Esophagus muscularis mucosa (tissue), 4 donors: ENCODE measurements at places on chromosomes 7 and 10. TPM values are rescaled to one million over a fixed set of nuclear protein-coding genes. Genes with fewer than 3 reads are reported as not detected.

GRCh38 chr10:78427497-78428031 is 393.9 kb downstream of the RPS24 start:
- H3K4me3 ChIP-seq, result no peak overlapping the region
- peaks cover 10% of the 10 kb centered on the region for H3K4me1 ChIP-seq
- no peak overlapping the region for H3K27ac ChIP-seq
- no peaks in the 10 kb centered on the region for H3K27me3 ChIP-seq
- H3K36me3 ChIP-seq, result no peaks in the 10 kb centered on the region
- no peak for DNase-seq

The DKK1 gene
- 2.3 TPM for total RNA-seq

DNA sequence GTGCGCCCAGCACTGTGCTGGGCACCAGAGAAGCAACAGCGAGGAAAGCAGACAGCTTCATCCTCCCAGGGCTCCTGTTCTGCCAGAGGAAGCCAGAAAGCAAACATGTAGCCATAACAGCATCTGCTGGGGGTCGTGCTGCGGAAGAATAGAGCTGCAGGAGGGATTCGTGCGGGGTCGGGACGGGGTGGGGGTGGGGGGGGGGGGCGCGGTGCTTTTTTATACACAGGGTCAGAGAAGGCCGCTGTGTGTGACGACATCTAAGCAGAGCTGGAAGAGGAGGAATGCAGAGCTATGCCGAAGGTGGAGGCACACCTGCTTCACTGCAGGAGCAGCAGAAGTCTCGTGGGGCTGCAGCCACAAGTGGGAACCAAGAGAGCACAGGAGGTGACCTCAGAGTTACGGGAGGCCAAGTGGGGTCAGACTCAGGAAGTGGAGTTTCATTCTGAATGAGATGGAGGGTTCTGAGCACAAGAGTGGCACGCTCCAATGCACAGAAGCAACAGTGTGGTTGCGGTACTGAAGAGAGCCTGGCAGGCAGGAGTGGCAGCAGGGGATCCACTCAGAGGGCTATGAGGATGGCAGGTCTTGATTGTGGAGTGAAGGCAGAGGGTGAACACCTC is 11.1 kb downstream of the PKD1L1 start:
- H3K27me3 ChIP-seq, result no peaks in the 10 kb centered on the region
- H3K4me3 ChIP-seq, result no peak overlapping the region
- no peaks in the 10 kb centered on the region for H3K36me3 ChIP-seq
- no peak for DNase-seq
- H3K27ac ChIP-seq, result no peak overlapping the region

- H3K27ac ChIP-seq, result no peak overlapping the region
- DNase-seq, result no peak
- H3K4me1 ChIP-seq, result no peaks in the 10 kb centered on the region
- no peak overlapping the region for H3K4me3 ChIP-seq
- H3K27me3 ChIP-seq, result no peaks in the 10 kb centered on the region
- H3K36me3 ChIP-seq, result no peaks in the 10 kb centered on the region
Measured at GRCh38 chr10:69810097-69810496, 8.4 kb downstream of the COL13A1 start.

GRCh38 chr7:47034180-47034579 is 547.7 kb downstream of the TNS3 start:
- H3K27me3 ChIP-seq, result no peaks in the 10 kb centered on the region
- H3K4me3 ChIP-seq, result no peak overlapping the region
- no peak for DNase-seq
- H3K36me3 ChIP-seq, result no peaks in the 10 kb centered on the region

DNA sequence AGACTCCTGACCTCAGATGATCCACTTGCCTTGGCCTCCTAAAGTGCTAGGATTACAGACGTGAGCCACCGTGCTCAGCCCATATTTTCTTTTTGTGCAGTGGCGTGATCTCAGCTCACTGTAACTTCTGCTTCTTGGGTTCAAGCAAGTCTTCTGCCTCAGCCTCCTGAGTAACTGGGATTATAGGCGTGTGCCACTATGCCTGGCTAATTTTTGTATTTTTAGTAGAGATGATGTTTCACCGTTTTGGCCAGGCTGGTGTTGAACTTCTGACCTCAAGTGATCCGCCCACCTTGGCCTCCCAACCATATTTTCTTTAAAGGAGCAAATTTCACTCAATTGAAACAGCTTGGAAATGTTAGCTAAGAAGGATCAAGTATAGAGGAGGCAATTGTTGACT is 16.5 kb downstream of the GBF1 start:
- H3K27ac ChIP-seq, result no peak overlapping the region
- no peak for DNase-seq
- H3K27me3 ChIP-seq, result no peaks in the 10 kb centered on the region
- peaks cover 27% of the 10 kb centered on the region for H3K4me1 ChIP-seq

DNA sequence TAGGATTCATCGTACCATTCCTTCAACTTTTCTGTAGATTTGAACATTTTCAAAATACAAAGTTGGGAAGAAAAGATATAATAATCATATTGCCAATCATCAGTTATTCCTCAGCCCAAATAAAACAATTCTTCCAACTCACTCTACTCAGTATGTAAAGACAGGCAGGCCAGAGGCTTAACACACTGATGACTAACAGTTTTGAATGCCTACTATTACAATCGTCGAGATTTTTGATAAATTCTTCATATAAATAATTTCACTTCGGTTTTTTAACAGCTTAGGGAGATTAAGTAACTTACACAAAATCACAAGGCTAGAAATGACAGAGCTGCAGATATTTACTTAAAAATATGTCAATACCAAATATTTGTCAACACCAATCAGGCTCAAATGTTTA is 17.6 kb downstream of the CYTH3 start:
- H3K4me1 ChIP-seq, result peaks cover 79% of the 10 kb centered on the region
- DNase-seq, result no peak
- H3K36me3 ChIP-seq, result no peaks in the 10 kb centered on the region
- no peak overlapping the region for H3K4me3 ChIP-seq

The STAG3 gene
- total RNA-seq, result 0.50 TPM

- no peak overlapping the region for H3K27ac ChIP-seq
- H3K4me3 ChIP-seq, result no peak overlapping the region
- H3K36me3 ChIP-seq, result no peaks in the 10 kb centered on the region
- DNase-seq, result no peak
Measured at GRCh38 chr7:2710286-2710655, 22.3 kb downstream of the AMZ1 start.
